ENCODE measurements at places on chromosomes 11 and 22. TPM values are rescaled to one million over a fixed set of nuclear protein-coding genes. Genes with fewer than 3 reads are reported as not detected.

- H3K4me3 ChIP-seq: no peak overlapping the region
- no peaks in the 10 kb centered on the region for H3K36me3 ChIP-seq
- peaks cover 64% of the 10 kb centered on the region for H3K27me3 ChIP-seq
- H3K4me1 ChIP-seq: peaks cover 24% of the 10 kb centered on the region
- peak; percentile 43 for DNase-seq
Observed at GRCh38 chr22:39663751-39664150, 93.2 kb downstream of the CACNA1I start.

DNA sequence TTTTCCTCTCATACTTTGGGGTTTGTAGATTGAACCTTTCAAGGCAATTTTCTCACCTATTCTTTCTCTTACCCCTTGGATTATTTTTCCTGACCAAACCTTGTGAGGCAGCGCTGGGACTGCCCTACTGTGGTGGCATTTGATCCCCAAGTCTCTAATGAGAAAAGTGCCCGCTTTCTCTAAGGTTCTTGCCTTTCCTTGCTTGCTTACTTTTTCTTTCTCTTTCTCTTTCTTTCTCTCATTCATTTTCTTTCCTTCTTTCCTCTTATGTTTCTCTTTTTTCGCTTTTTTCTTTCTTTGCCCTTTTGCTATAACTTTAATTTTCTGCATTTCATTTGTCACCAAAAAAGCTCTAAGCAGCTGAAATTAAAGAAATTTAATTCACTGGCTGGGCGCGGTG lies 40.7 kb upstream of the ADSL start:
- no peak overlapping the region for H3K4me3 ChIP-seq
- DNase-seq: no peak
- no peaks in the 10 kb centered on the region for H3K27me3 ChIP-seq

DNA sequence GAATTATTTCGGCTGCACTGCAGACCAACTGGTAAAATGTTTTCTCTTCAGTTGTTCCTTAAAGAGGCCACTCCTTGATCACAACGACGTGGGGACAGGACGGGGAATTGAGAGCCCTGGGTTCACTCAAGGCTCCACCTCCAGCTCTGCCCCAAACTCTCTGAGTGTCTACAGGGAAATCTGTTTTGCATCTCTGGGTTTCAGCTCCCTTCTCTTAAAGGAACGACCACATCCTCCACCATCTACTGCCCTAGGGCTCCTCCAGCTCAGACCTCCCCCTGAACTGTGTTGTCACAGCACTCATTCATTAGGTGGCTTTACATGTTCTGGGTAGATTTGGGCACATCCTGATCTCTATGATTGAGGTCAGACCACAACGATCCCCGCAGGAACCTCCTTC lies 5.1 kb upstream of the PPFIA1 start:
- H3K36me3 ChIP-seq: no peaks in the 10 kb centered on the region
- H3K27ac ChIP-seq: no peak overlapping the region
- DNase-seq: no peak
- H3K4me3 ChIP-seq: no peak overlapping the region

DNA sequence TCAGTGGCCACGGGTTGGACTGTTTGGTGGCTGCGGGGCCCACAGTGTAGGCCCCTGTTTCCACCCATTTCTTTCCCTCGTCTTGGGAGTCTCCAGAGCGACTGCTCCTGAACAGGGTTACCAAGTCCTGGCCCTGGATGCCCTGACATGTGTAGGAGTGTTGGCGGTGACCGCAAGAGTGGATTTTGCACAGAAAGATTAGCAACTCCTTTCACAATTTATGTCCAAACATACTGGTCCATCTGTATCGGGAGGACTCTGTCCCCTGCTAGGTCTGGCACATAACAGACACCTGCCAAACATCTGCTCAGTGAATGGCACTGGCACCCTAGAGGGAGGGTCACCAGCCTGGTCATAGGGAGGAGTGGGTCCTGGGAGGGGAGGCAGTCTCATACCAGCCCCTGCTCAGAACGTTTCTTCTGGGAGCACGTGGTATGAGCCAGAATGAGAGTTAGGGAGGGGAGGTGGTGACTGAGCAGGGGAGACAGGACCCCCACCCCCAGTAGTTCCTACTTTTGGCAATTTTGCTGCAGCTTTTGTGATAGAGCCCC lies 3.4 kb upstream of the APOA1 start:
- DNase-seq: no peak
- H3K36me3 ChIP-seq: peaks cover 15% of the 10 kb centered on the region
- no peaks in the 10 kb centered on the region for H3K27me3 ChIP-seq
- no peak overlapping the region for H3K4me3 ChIP-seq

DNA sequence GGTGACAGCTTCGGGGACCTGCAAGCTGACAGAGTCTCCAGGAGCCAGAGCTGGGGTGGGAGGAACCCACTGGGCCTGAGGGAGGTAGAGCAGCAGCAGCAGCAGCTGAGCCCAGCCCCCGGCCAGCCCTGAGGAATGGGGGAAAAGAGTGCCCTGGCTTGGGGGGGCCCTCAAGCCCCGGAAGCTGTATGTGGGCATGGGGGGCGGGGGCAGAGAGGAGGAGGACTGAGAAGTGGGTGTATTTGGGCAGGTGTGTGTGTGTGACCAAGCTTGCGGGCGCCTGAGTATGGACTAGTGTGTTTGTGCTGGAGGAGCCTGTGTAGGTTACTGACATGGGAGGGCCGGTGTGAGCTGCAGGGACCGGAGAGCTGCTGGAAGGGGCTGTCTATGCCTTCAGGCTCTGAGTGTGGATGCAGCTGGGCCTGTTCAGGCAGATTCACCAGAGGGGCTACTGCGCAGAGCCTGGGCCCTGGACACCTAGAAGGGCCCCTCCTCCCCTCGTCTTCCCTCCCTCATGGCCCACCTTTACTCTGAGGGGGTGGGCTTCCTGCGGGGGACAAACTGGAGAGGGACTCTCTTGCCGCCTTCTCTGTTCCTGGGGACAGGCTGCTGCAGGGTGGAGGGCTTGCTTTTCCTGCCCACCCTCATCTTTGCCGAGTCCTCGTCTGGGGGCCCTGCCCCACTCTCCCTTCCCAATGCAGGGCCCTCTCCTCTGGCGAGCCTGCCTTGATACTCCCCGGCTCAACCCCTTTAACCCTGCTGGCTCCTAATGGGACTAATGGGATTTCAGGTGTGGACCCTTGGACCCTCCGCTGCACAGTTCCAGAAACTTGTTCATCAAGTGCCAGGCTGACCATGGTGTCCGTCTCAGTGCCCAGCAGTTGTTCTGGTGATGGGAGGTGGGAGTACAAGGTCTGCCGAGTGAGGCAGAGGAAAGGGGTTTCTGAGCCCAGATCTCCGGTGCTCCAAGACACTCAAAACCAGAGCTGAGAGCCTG lies 28.2 kb downstream of the ST3GAL4 start:
- H3K27me3 ChIP-seq: no peaks in the 10 kb centered on the region
- H3K36me3 ChIP-seq: no peaks in the 10 kb centered on the region
- no peak overlapping the region for H3K27ac ChIP-seq
- H3K4me3 ChIP-seq: no peak overlapping the region
- DNase-seq: no peak

DNA sequence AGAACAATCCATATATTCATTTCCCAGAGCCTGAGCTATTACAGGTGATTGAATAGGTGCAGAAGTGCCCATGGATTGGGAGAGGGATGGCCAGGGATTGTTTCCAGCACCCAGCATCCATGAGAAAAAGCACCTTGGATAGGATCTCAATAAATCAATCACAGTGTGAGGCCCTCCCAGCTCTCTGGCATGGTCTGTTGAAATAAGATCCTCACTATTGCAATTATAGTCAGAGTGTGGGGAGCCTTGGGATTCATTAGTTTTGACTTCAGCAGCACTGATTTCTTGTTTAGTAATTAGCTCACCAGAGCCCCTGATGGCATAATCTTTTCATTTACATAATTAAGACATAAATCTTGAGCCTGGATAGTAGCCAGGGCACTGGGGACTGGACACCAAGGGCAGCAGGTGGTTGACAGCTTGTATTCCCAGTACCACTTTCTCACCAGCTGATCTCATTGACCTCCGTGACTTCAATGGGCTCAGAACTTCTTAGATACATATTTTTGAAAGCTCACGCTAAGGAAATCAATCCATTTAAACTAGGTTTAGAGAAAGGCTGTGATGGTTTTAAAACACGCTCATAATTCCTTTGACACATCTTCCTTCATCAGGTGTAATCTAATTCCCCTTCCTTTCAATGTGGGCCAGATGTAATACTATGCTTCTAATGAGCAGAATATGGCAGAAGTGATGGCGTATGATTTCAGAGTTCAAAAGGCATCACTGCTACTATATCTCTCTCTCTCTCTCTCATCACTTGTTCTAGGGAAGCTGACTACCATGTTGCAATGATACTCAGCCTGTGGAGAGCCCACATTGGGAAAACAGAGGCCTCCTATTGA lies 22.1 kb upstream of the DRD2 start:
- no peaks in the 10 kb centered on the region for H3K36me3 ChIP-seq
- no peak overlapping the region for H3K27ac ChIP-seq
- H3K4me3 ChIP-seq: no peak overlapping the region
- no peaks in the 10 kb centered on the region for H3K27me3 ChIP-seq
- DNase-seq: no peak

DNA sequence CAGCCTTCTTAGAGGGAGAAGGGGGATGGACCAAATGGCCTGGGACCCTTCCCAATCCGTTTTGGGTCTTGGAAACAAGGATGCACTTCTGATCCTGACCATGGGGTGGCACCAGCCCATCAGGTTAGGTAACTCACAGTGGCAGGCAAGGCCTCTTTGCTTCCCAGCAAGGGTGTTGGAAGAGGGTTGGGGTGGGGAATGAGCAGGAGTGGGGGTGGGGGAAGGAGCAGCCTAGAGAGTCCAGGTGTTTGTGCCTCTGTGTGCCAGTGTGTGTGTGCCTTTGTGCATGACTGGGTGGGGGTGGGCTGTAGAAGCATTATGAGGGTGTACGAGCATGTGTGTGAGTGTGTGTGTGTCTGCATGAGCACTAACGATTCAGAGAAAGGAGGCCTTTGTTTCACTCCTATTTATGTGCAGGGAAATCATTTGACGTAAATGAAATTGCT lies 213.1 kb downstream of the INSC start:
- no peaks in the 10 kb centered on the region for H3K4me1 ChIP-seq
- peak; percentile 50 for DNase-seq
- no peaks in the 10 kb centered on the region for H3K27me3 ChIP-seq
- no peak overlapping the region for H3K4me3 ChIP-seq

DNA sequence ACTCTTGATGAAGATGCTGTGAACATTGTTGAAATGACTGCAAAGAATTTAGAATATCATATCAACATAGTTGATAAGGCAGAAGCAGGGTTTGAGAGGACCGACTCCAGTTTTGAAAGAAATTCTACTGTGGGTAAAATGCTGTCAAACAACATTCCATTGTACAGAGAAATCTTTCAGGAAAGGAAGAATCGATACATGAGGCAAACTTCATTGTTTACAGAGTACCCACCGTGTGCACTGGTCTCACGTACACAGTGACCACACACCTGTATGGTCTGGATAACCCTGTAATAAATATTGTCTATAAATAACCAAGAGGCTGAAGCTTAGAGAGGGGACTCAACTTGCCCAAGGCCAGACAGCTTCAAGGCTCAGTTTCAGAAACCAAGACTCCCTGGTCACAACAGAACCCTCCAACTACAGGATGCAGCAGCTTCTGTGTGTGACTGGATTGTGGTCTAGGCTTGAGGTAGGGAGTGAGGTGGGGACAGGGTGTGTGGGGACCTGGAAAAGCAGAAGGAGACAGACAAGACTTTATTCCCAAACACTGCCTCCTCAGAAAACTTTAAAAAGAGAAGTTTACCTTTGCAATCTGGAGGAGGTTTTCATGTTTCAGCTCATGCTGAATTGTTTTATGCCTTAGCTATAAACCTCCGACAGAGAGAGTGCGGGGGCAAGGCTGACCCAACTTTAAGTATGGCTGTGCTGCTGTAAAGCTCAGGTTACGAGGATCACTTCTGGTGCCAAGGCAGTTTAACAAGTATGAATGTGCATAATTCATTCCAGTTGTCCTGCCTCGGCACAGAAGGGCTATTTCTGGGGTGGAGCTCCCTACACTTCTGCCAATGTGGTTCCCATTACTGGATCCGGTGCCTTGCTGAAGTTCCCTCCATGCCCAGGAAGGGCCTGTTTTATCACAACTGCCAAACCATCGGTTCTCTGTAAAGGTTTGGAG lies 372.6 kb upstream of the NARS2 start:
- peak; percentile 9 for DNase-seq
- no peak overlapping the region for H3K27ac ChIP-seq
- H3K27me3 ChIP-seq: no peaks in the 10 kb centered on the region
- H3K36me3 ChIP-seq: no peaks in the 10 kb centered on the region
- no peak overlapping the region for H3K4me3 ChIP-seq
- no peaks in the 10 kb centered on the region for H3K4me1 ChIP-seq

- no peak overlapping the region for H3K4me3 ChIP-seq
- DNase-seq: no peak
- no peaks in the 10 kb centered on the region for H3K27me3 ChIP-seq
- no peak overlapping the region for H3K27ac ChIP-seq
- H3K4me1 ChIP-seq: no peaks in the 10 kb centered on the region
Observed at GRCh38 chr22:22843848-22844247, 43.8 kb upstream of the IGLL5 start.

- H3K27me3 ChIP-seq: no peaks in the 10 kb centered on the region
- no peaks in the 10 kb centered on the region for H3K4me1 ChIP-seq
- H3K4me3 ChIP-seq: no peak overlapping the region
- no peak for DNase-seq
- H3K27ac ChIP-seq: no peak overlapping the region
Observed at GRCh38 chr22:26529345-26529744, 17.1 kb upstream of the TFIP11 start.

- no peak overlapping the region for H3K27ac ChIP-seq
- H3K27me3 ChIP-seq: no peaks in the 10 kb centered on the region
- no peaks in the 10 kb centered on the region for H3K36me3 ChIP-seq
- H3K4me1 ChIP-seq: peaks cover 10% of the 10 kb centered on the region
- H3K4me3 ChIP-seq: no peak overlapping the region
Observed at GRCh38 chr11:1206391-1207271, 16.2 kb upstream of the MUC5B start.

- peaks cover 12% of the 10 kb centered on the region for H3K27me3 ChIP-seq
- no peaks in the 10 kb centered on the region for H3K4me1 ChIP-seq
- H3K36me3 ChIP-seq: no peaks in the 10 kb centered on the region
Observed at GRCh38 chr11:120660024-120660565, 148.5 kb downstream of the GRIK4 start.

CLMP gene
- total RNA-seq: 43.7 TPM

EHBP1L1 gene
- 215 TPM for total RNA-seq

CARD10 gene
- 50.3 TPM for total RNA-seq

DKK3 gene
- total RNA-seq: 27.2 TPM

PGA5 gene
- not detected for total RNA-seq

All from transverse colon (tissue), 4 donors.